GM18507 (cell line): ENCODE measurements at places on chromosomes 5 and 9.

DNA sequence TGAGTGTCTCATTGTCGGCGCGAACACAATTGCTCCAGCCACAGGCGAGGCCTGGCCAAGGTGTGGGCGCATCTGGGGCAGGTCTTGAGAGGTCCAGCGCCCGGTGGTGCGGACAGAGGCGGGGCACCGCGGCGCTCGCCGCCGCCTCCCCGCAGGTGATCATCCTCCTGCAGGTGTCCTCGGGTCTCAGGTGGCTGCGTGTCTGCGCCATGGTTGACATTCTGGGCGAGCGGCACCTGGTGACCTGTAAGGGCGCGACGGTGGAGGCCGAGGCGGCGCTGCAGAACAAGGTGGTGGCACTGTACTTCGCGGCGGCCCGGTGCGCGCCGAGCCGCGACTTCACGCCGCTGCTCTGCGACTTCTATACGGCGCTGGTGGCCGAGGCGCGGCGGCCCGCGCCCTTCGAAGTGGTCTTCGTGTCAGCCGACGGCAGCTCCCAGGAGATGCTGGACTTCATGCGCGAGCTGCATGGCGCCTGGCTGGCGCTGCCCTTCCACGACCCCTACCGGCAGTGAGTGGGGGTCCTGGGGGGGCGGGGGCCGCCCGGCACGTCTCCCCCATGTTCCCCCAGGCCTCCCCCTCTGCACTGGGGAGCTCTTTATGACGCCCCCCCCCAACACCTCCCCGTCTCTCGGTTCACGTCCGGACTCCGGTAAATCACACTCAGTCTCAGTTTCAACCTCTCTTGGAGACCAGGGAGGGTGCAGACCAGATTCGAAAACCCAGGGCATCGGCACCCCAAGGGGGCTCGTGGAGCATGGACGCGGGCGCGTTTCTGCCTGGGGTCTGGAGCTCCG, 446 bp downstream of the NXNL2 start:
- no peak for DNase-seq

GRCh38 chr9:7118633-7119032, 360.9 kb downstream of the KDM4C start:
- no peak for DNase-seq

DNA sequence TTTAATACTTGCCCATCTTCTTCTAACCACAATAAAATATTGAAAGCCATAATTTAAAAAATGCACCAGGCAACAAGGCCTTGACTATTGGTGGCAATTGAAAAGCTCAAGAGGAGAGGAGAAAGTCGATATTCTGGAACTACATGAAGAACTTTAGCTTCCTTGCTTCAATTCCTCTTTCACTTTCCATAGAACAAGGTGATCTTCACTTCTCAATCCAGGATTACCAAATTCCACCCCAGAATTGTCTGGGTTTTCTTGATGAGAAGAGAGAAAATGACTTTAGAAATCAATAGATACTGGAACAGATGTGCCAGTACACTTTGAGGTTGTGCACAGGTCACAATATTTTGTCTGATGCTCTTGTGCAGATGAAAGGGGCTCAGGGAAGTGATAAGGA, 52.2 kb downstream of the PTCD2 start:
- no peak for DNase-seq

DNA sequence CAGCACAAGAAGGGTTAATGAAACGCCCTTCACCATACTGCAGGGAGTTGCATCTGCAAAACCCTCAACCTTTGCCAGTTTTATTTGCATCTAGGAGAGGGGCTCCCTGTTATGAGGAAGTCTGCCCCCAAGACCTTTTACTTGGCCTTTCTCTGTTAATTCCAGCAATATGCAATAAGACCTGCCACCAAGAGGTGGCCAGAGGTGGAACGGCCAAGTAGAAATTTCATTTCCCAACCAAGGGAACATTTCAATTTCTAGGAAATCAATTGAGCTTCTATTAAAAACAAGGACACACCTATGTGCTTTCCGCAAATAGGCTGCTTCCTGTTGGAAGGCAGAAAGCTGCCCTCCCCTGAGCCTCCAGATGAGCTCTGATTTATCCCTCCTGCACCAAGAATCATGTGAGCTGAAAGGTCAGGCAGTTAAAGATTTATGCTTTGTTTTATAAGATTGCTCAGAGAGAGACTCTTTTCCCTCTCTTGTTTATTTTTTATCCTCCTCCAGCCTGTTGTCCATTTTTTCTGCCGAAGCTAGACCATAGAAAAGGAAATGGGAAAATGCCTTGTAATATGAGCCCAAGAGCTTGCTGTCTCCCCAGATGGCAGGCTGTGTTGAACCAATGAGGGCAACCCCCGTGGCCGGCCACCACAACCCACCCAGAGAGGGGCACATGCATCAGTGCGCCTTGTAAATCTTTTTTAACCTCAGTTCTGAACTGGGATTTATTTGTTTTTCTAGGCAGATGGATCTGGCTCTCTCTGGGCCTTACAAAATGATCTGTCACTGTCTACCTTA, 572.8 kb downstream of the TLE1 start:
- DNase-seq, result no peak

- no peak for DNase-seq
Observed at GRCh38 chr9:71928806-71929205, 17.4 kb downstream of the C9orf85 start.

GRCh38 chr5:71701407-71701806, 17.7 kb upstream of the CARTPT start:
- DNase-seq, result no peak

GRCh38 chr5:79513308-79513703, 628 bp downstream of the HOMER1 start:
- DNase-seq, result no peak

DNA sequence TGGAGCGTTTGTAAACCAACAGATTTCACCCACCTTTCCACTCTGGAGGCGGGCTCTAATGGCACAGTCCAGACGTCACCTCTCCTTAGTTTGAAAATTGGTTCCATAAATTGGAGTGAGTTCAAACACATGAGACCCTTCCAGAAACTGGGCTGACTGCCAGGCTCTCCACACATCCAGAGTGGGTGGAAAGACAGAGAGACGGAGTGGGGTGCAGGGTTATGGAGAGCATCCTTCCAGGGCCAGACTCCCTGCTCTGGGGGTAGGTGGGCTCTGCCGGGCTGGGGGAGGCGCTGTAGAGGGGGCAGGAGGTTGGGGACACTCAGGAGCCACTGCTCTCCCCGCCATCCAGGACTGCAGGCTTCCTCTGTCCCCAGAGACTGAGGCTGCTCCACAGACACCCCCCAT, 104.7 kb upstream of the PHYKPL start:
- no peak for DNase-seq

- DNase-seq, result no peak
Observed at GRCh38 chr5:120473332-120473731, 9.2 kb downstream of the PRR16 start.

GRCh38 chr5:30380228-30380627, 813.3 kb upstream of the CDH6 start:
- no peak for DNase-seq

DNA sequence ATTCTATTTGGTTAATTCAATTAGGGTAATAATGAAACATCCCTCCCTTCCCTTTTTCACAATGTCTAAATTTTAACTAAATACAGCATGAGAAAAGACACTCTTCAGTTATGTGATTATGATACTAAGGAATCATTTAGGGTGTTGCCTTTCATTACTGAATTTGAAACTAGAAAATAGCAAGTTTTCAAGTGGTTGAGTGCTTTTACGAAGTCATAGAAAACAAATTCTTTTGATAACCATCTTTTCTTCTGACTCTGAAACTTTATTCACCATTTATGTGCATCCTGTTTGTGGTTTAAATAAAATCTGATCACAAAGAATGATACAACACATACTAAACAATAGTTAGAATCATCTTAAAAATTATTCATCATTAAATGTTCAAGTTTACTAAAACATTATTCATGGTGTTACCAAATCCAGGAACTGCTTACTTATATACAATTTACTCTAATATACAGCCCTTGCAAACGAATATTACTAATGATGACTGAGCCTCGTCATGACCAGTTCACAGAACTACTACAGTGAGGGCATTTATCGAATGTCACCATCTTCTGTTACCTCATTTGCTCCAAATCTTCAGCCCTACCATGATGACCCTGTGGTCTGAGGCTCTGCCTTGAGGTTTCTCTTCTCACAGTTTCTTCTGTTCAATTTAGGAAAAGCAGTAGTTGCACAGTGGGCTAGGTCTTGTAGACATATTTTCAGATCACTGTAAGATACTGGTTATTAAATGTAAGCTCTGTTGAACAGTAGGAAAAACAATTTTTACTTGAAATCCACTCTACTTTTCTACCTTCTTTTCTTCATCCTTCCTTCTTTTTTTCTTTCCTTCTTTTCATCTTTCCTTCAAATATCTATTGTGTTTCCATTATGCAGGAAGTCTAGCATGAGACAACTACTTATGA, 18.3 kb upstream of the IL9 start:
- DNase-seq, result no peak

DNA sequence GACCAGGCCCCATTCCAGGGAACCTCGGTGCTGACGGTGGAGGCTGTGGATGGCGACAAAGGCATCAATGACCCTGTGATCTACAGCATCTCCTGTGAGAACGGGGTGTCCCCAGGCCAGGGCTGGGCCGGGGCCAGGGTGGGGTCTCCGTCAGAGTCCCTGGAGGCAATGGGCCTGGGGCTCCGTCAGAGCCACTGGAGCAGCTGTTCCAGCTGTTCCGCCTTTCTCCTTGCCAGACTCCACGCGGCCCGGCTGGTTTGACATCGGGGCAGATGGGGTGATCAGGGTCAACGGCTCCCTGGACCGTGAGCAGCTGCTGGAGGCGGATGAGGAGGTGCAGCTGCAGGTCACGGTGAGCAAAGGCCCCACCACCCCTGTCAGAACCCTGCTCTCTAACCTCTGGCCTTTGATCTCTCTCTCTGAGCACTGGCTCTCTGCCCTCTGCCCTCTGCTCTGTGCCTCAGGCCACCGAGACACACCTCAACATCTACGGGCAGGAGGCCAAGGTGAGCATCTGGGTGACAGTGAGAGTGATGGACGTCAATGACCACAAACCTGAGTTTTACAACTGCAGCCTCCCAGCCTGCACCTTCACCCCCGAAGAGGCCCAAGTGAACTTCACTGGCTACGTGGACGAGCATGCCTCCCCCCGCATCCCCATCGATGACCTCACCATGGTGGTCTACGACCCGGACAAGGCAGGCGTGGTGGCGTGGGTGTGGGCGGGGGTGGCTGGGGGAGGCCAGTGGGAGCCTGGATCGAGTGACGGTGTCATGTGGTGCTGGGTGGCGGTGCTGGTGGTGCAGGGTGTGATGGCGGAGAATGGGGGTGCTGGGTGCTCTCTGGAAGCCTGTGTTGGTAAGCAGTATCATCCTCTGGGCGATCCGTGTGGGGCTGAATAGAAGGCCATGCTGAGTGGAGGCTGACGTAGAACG, 26.6 kb downstream of the CDHR2 start:
- no peak for DNase-seq

GRCh38 chr9:32136700-32137339, 247.6 kb upstream of the ACO1 start:
- DNase-seq, result no peak

GRCh38 chr5:38051711-38052511, 206.4 kb upstream of the EGFLAM start:
- no peak for DNase-seq

DNA sequence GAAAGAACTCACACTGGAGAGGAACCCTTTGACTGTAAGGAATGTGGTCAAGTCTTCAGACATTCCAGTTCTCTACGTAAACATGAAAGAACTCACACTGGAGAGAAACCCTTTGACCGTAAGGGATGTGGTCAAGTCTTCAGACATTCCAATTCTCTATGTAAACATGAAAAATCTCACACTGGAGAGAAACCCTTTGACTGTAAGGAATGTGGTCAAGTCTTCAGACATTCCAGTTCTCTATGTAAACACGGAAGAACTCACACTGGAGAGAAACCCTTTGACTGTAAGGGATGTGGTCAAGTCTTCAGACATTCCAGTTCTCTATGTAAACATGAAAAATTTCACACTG, 32.6 kb downstream of the MAPK9 start:
- no peak for DNase-seq

GRCh38 chr5:69300537-69301203, 31.9 kb downstream of the CCDC125 start:
- no peak for DNase-seq

DNA sequence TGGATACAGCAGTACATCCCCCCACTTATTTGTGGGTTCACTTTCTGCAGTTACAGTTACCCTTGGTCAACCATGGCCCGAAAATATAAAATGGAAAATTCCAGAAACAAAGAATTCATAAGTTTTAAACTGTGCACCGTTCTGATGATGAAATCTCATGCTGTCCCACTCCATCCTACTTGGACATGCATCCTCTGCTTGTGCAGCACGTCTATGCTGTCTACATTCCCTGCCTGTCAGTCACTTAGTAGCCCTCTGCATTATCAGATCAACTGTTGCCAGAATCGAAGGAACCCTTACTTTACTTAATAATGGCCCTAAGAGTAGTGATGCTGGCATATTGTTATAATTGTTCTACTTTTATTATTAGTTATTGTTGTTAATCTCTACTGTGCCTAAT, 14.6 kb downstream of the MARCHF3 start:
- no peak for DNase-seq

DNA sequence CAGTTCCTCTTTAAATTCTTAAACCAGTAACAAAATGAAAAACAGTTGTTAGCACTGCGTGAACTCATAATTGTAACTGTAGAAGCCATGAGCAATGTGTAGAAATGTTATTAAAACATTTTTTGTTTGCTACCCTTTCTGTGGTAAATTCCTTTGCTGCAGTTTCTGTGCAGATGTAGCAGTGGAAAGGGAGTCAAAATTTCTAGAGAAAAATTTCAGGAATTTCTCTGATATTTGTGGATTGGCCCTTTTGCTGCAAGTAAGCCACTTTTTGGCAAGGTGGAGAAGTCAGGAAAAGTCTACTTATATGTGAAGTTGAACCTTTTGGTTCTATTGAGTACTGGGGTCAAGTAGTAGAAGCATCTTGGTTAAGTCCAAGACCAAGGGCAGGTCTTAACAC, 10.1 kb downstream of the FBXL7 start:
- DNase-seq, result no peak

DNA sequence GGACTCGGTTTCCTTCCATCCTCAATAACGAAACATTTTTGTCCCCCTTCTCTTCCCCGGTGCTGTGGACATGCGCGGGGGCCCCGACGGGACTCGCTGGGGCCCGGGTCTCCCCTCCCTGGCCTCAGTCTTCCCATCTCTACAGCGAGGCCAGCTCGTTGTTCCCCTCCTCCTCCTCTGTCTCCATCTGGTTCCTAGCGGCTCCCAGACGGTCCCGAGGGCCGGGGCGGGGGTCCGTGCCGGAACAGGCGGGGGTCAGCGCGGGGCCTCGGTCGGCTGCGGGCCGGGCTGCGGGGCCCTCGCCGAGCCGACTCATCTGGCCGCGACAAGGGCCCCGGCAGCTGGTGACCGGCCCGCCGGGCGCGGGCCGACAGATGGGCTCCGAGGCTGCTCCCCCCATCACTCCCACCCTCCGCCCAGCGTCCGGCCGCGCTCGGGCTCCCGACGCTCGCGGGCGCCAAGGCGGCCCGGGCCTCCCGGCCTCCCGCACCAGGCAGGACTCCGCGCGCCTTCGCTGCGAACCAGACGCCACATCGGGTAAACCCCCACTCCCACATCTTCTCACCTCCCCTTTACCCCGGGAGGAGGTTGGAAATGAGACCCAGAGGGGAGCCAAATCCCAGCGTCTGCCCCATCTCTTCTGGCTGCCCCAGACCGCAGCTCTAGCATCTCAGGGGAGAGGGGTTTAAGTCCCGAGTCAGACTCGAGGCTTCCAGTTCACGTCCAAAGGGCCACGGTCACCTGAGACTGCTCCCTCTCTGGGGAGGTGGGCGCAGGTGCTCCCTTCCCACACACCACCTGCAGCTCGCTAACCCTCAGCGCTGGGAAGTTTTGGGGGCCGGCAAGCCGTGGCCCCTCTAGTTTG, 8.1 kb downstream of the BARHL1 start:
- no peak for DNase-seq
